ENCODE measurements at places on chromosomes 11 and 22.
A peak's percentile ranks its signal among the peaks of the same experiment; 100 is the strongest.

- no peak for DNase-seq
These were observed 391.1 kb downstream of the TENM4 start for GRCh38 chr11:79049741-79050179.

DNA sequence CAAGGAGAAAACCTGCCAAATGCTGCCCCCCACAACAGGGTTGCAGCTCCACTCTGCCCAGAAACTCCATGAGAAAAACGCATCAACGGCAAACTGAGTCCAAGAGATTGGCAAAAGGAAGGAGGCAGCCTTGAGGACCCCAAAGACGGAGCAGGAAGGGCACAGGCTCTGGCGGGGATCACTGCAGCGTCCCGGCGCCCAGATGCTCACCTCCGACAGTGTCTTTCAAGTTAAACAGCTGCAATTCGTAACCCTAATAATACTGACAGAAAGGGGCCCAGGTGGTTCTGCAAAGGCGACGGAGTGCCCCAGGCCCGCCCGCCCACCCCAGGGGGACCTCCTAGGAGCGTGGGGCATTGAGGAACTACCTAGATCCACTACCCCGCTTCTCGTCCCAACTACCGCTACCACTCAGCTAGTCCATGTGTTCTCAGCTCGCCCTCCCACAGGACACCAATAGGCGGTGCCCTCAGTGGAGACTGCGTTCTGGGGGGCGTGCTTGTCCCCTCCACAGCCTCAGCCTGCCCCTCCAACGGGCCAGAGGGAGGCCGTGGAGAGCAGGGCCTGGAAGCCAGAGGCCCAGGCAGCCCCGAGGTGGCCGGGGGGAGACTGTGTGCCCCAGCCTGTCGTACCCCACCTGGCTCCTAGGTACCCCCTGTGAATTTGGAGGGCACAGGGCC lies 127.4 kb downstream of the PHF21B start:
- no peak for DNase-seq

GRCh38 chr11:80502511-80502910 lies 1061.7 kb upstream of the TENM4 start:
- DNase-seq = no peak

DNA sequence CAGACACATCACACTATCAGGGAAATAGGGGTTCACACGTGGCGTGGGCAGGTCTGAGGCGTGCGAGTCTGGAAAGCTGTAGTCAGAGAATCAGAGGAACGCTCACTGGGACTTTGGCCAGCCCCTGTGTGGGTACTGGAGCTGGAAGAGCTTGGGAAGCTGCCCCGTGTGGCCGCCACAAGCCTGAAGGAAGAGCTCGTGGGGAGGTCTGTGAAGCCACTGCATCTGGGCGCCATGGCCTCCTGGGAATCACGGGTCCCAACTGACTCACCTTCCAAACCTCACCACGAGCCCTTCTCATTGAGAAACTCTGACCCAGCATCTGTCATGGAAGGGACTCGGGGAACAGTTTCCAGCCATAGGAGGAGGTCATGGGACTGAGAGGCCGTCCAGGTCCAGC lies 5.9 kb upstream of the MRGPRF start:
- no peak for DNase-seq

DNA sequence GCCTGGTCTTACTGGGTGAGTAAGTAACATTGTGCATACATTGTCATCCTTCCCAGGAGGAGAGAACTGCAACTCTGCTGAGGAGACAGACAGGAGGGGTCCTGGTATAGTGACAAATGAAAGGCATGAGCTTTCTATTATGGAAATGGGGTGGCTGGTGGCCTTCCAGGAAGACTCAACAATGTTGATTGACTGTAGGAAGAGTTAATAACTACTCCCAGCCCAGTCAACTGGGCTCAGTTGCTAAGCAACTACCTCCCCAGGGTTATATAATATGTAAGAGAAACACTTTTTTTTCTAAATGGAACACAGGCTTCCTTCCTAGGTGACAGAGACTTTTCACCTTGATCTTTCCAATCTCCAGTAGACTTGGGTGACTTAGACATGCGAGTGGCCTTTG lies 28.2 kb downstream of the SEZ6L start:
- DNase-seq = no peak

DNA sequence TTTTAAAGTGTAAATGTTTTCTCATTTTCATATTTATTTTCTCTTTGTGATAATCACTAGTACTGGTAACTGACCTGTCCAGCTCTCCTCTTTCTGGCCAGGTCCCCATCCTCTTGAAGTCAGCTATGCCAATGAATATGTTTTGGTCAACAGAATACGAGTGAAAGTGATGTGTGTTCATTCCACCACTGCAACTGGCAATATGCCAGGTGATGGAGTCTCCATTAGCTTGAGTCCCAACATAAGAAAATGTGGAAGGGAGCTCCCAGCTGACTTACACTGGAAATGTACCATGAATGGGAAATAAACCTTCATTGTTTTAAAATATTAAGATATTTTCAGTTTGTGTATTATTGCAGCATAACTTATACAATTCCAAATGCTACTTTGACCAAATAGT lies 75.8 kb downstream of the CCDC34 start:
- DNase-seq = no peak

DNA sequence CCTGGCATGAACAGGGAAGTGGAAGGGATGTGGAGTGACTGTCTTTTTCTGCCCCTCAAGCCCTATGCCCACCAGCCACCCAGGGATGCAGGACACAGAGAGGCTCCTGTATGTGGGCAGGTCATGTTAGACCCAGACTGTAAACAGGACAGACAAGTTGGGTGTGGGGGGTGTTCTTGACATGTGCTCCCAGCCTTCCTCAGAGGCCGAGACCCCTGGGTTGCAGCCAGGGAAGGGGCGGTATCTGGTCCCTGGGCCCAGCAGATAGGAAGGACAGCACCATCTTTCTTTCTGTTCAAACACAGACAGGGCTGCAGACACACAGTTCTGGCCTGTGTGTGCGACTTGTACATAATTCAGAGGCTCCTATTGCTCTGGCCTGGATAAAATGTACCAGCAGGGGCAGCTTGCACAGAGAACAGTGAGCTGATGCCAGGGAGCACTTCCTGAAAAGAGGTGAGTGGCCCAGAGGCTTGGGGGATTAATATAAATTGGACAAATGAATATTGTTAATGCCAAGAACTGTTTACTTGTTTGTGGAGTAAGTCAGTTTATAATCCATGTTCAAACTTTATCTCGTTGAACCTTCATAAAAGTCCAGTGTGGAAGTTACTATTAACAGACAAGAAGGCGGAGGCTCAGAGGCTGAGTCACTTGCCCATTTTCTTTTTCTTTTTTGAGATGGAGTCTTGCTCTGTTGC lies 16.6 kb downstream of the GDPD5 start:
- DNase-seq = no peak

GRCh38 chr11:116499396-116500003 lies 273.3 kb downstream of the BUD13 start:
- DNase-seq = no peak

DNA sequence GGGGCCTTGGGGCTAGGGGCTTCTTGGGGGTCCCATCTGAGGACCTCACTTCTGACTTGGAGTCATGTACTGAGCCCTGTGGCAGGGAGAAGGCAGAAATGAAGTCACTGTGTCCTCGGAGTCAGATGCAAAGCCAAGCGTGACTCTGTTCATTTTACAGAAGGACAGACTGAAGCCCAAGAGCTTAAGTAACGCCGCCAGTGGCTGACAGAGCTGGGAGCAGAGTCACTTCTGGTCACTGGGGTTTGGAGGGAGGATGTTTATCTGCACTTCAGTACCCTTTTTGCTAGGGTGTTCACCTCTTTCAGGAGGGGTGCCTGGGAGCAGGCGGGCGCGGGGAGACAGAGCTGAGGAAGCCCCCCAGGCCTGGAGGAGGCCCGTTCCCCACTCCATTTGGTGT lies 10.7 kb downstream of the CD6 start:
- no peak for DNase-seq

DNA sequence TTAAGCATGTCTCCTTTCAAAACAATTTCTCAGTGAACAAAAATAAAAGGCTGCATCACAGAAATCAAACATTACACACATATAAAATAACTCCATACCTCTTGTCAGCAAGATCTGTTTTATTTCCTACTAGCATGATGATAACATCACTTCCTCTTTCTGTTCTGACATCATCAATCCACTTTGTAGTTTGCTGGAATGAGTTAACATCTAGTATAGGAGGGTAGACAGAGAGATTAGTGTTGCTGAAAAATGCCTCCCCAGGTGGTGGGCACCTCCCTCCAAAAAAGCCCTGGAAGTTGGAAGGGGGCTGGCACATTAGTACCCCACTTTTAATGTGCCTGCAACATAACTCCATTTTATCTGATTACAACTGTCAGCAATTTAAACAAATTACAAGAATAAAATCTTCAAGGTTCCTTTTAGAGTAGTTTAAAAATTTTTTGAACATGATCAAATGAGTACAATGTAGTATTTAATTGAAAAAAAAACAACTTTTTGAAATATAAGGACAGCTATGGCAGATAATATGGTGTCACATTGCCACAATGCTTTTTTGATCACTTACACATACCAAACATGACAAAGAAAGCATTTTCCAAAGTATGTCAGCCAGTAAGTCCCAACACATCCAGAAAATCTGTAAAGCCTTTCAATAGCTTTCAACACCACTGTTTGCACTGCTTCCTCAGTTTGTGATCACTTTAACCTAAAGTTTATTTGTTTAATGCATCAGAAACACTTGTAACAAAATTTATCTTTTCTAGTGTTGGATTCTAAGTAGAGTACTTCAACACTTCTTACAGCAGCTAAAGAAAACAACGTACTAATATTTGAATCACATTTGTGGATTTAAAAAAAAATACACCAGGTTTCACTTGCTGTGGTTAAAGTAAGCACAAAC lies 44.5 kb downstream of the RAB6A start:
- DNase-seq = no peak

DNA sequence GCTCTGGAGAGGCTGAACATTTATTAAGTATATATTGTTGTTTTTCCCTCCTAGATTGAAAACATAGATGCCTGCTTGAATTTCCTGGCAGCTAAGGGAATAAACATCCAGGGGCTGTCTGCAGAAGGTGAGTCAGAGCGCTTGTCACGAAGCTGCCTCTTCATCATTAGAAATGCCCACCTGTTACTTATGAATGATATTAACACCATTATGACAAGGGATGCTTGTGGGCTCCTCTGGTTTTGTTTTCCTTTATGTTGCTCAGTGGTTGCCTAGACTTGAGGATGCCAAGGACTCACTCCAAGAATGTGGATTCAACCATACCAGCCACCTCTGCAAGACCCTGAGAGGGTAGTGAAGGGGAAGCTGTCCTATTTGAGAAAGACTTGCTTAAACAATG lies 156.2 kb downstream of the NAV2 start:
- no peak for DNase-seq

DNA sequence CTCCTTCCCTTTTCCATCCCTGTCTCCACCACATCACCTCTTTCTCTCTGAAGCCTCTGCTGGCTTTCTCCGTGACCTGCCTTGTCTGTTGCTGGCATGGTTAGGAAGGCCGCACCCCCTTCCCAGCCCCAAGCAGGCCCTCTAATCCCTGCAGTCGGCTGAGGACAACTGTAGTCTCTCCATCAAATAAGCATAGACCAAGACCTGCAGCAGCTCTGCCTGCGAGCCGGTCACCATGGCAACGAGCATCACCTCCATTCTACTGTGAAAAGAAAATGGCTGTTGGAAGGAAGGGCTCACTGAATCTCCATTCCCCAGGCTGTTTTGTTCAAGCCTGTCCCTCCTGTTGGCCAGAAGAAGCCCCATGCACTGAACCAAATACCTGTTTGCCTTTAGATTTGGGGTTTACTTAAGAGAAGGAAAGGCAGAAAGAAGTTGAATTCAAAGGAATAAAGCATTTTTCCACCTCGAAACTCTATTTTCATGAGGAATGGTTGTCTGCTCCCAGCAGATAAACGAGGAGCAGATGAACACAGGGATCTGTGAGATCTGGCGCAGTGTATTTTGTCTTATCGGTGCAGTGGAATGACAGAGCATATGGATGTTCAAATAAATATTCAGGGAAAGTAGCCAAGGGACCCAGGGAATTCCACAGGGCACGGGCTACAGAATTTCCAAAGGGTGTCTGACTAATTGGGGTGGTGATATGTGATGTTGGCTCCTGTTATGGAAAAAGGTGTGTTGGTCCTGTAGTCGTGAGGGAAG lies 113.1 kb upstream of the TTC12 start:
- DNase-seq = no peak

DNA sequence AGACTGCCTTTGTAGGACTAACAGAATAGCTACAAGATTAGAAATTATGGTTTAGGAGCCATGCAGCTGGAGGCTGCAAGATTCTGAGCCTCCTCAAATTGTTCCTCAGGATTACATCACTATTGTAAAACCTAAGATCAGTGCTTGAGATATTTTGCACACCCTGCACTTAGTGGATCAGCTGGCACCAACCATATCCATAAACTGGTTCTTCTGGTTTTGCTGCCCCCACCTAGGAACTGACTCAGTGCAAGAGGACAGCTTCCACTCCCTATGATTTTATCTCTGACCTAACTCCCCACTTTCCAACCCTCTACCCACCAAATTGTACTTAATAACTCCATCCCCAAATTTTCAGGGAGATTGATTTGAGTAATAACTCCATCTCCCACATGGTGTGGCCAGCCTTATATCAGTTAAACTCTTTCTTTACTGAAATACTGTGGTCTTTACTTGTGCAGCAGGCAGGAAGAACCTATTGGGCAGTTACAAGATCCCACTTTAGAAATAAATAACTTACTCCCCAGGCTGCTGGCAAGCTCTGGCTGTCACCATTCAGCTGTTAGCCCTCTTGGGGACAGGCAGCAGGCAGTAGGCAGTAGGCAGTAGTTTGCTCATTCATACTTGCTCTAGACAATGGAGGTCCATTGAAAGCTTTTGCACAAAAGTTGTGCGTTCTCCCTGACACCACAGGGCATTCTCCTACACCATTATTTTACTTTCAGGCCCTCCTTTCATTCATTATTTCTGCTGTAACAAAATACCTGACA lies 119.0 kb downstream of the SLC17A6 start:
- DNase-seq = no peak

- DNase-seq = no peak
These were observed 11.0 kb downstream of the RAB36 start for GRCh38 chr22:23156286-23156685.

DNA sequence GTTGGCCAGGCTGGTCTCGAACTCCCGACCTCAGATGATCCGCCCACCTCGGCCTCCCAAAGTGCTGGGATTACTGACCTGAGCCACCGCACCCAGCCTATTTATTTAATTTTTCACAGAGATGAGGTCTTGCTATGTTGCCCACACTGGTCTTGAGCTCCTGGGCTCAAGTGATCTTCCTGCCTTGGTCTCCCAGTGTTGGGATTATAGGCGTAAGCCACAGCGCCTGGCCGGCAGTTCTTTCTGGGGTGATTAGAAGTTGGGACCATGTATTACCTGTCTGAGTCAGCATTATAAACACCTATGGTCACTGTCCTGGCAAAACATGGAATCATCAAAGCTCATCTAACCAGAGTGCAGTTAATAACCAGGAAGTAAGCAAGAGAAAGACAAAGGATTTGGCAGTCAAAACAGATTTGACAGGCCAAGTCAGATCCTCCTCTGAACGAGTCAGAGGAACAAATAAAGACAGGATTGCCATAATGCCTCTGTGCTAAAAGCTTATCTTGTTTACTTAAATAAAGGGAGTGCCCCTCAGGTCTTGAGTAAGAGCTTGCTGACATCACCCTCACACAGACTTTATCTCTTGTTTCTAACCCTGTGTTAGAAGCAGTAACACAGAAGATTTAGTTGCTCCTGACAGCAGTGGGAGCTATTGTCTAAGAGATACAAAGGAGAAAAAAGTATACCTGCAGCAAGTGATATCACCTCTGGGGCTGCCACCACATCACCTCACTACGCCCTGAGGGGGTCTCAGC lies 3.7 kb downstream of the SERPIND1 start:
- peak; percentile 34 for DNase-seq

Measured in T1000 (cell line).